Adrenal gland (tissue), 19 donors: ENCODE measurements at places on chromosomes 3 and 15. TPM values are rescaled to one million over a fixed set of nuclear protein-coding genes. Genes with fewer than 3 reads are reported as not detected.

DNA sequence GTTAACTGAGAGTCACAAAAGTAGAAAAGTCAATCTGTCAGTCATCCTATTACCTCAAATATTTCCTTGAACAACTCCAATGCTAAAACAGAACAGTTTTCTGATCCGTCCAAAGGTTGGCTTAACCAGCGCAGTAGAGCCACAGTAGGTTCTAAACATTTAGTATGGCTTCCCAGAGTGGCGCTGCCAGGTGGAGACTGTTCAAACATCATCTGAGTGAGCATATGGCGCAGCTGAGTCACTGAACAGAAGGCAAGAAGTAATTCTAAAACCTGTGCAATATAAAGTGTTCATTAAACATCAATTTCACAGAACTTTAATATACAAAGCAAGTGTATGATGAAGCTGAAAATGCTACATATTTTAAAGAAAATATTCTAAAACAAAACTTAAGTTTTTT, 19.9 kb downstream of the CIP2A start:
- no peak for DNase-seq
- no peaks in the 10 kb centered on the region for H3K4me1 ChIP-seq
- H3K36me3 ChIP-seq: no peaks in the 10 kb centered on the region
- H3K27me3 ChIP-seq: no peaks in the 10 kb centered on the region

DNA sequence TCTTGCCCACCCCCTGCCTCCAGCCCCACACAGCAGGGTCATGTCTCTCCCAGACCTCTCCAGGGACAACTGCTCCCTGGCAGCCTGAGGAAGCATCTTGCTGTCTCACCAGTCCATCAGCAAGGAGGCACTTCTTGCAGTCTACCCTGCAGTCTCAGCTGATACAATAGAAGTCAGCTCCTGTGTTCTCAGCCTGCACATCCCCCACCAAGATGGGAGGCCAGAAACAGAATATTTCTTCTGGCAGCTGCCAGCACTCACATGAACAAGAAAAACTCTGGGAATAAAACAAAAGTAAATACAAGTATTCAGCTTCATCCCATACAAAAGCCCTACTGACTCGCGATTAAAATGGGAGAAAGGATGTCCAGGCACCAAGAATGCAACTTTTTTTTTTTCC, 457.4 kb upstream of the PROK2 start:
- no peaks in the 10 kb centered on the region for H3K27me3 ChIP-seq
- no peak overlapping the region for H3K27ac ChIP-seq
- H3K4me3 ChIP-seq: no peak overlapping the region
- no peaks in the 10 kb centered on the region for H3K36me3 ChIP-seq
- DNase-seq: no peak
- H3K4me1 ChIP-seq: peaks cover 10% of the 10 kb centered on the region

GRCh38 chr15:47961401-47962090, 159.2 kb upstream of the SLC24A5 start:
- H3K36me3 ChIP-seq: no peaks in the 10 kb centered on the region
- no peaks in the 10 kb centered on the region for H3K4me1 ChIP-seq
- no peak overlapping the region for H3K27ac ChIP-seq
- DNase-seq: no peak
- H3K4me3 ChIP-seq: no peak overlapping the region
- H3K27me3 ChIP-seq: no peaks in the 10 kb centered on the region

DNA sequence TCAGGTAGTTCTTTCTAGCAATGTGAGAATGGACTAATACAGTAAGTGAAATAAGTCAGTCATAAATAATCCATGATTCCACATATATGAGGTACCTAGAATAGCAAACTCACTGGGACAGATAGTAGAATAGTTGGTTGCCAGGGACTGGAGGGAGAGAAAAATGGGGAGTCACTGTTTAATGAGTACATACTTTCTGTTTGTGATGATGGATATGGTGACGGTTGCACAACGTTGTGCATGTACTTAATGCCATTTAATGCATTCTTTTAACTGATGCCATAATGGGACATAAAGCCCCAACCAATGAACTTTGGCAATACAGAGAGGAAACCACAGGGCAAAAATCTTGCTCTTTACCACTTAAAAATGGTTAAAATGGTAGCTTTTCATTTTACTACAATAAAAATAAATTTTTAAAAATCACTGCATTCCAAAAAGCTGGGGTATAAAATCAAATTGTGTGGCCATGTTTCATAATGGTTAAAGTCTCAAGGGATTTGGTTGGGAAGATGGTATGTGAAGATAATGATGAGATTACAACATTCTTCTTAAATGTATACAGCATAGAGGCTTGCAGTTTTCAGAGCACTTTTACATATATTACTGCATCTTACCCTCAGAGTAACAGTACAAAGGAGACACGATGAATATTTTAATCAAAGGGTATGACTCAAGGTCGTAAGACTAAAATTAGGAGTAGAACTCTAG, 45.2 kb downstream of the ADAM10 start:
- H3K36me3 ChIP-seq: no peaks in the 10 kb centered on the region
- H3K27me3 ChIP-seq: no peaks in the 10 kb centered on the region
- no peaks in the 10 kb centered on the region for H3K4me1 ChIP-seq
- H3K27ac ChIP-seq: no peak overlapping the region

Gene GOLGA6L7
- not detected for total RNA-seq

Gene ZNF621
- total RNA-seq: 9.1 TPM

Gene TWF2
- total RNA-seq: 37.9 TPM
